ENCODE measurements at places on chromosomes 12 and 14. TPM values are rescaled to one million over a fixed set of nuclear protein-coding genes. Genes with fewer than 3 reads are reported as not detected.

- H3K27me3 ChIP-seq, result no peaks in the 10 kb centered on the region
- H3K27ac ChIP-seq, result no peak overlapping the region
- H3K4me3 ChIP-seq, result no peak overlapping the region
- no peaks in the 10 kb centered on the region for H3K4me1 ChIP-seq
Observed at GRCh38 chr14:80504781-80505180, 293.5 kb upstream of the DIO2 start.

DNA sequence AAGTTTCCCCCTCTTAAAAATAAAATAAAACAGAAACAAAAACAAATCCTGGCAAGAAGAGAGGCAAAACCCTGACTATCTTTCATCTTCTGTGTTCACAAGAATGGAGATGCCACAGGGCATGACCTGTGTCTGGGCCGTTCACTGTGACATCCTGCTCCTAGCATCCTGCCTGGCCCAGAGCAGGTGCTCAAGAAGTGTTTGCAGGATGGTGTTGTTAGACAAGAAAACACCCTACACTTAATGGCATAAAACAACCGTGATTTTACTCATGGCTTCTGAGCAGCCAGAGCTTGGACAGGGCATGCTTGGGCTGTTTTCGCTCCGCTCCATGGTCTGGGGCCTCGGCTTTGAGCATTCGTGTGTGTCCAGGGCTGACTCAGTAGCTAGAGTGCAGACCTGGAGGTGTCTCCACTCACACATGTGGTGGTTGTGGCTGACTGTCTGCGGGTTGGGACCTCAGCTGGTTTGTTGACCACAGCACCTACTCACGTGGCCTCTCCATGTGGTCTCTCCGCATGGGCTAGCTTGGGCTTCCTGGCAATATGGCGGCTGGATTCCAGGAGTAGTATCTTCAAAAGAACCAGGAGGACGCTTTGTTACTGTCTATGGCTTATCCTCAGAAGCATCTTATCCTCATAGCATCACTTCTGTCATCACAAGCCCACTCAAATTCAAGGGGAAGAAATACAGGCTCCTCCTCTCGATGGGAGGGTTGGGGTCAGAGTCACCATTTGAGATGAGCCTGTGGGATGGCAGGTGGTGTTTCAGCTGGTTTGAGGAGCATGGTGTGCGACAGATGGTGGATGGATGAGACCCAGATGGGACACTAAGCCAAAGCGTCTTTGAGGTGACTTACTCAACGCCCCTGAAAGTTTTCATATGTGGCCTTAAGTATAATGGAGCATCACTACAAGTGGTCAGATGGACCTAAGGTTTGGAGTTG lies 33.2 kb upstream of the FZD10 start:
- DNase-seq, result no peak
- no peaks in the 10 kb centered on the region for H3K27me3 ChIP-seq
- no peaks in the 10 kb centered on the region for H3K36me3 ChIP-seq
- no peak overlapping the region for H3K4me3 ChIP-seq

GRCh38 chr12:26748412-26748740 lies 84.6 kb downstream of the ITPR2 start:
- no peaks in the 10 kb centered on the region for H3K27me3 ChIP-seq
- H3K4me3 ChIP-seq, result no peak overlapping the region
- no peaks in the 10 kb centered on the region for H3K36me3 ChIP-seq
- peaks cover 1% of the 10 kb centered on the region for H3K4me1 ChIP-seq

DNA sequence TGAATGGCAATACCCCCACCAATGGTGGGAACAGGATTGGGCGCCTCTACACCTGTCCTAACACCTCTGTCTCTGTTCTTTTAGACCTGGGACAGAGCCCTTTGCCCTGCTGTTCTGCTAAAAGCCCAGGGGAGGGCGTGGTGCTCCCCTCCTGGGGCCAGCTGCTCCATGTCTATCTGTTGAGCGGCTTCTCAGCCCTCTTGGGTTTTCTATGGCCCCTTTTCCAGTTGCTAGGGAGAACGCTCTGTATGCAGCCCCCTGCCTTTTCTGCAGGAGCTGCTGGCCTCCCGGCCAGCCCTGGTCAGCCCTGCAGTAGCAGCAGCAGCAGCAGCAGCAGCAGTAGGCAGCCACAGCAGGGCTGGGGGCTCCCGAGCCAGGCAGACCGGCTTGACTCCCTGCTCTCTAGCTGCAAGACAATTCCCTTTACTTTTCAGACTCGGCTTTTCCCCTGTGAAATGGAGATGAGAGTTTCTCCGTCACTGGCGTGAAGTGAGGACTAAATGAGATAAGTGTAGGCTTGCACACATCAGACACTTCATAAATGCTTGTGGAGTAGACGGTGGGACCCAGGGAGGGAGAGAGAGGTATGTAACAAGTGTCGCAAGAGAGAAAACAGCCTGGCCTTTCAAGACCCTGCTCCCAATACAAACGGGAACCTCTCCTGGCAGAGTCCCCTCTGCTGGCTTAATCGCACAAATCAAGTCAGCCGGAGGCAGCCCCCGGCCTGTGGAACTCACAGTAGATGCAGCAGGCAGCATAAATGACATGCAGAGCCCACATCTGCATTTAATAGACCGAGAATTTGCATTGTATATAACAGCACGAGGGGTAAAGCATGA lies 1.0 kb downstream of the RTL1 start:
- no peaks in the 10 kb centered on the region for H3K27me3 ChIP-seq
- H3K4me1 ChIP-seq, result peaks cover 4% of the 10 kb centered on the region
- no peak for DNase-seq
- H3K4me3 ChIP-seq, result no peak overlapping the region
- H3K36me3 ChIP-seq, result no peaks in the 10 kb centered on the region

GRCh38 chr12:53612978-53613377 lies 13.2 kb downstream of the ATF7 start:
- no peak overlapping the region for H3K27ac ChIP-seq
- H3K27me3 ChIP-seq, result no peaks in the 10 kb centered on the region
- peaks cover 9% of the 10 kb centered on the region for H3K4me1 ChIP-seq
- DNase-seq, result no peak
- H3K4me3 ChIP-seq, result no peak overlapping the region

DNA sequence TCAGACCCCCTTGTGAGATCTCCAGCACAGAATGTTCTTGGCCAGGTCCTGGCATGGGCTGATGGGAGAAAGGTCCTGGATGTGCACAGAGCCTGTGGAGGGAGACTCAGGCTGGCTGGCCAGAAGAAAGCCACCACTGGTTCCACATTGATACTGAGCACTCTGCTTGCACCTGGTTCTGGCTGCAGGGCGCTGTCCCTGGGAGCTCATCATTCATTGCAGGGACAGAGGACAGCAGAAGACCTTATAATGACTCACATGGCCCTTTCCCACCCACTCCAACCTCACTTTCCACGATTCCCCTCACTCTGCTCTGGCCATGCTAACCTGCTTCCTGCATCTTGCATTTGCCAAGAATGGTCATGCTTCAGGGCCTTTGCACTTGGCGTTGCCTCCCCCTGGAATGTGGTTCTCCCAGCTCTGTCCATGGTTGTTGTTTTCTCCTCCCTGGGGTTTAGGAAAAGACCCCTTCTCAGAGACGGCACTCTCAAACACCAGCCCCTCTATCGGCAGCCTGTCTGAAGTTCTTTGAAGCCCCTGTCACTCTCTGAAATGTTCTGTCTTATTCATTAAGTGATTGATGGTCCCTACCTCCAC lies 10.3 kb downstream of the KRT7 start:
- H3K27ac ChIP-seq, result no peak overlapping the region
- H3K27me3 ChIP-seq, result no peaks in the 10 kb centered on the region
- no peak overlapping the region for H3K4me3 ChIP-seq
- no peaks in the 10 kb centered on the region for H3K36me3 ChIP-seq

DNA sequence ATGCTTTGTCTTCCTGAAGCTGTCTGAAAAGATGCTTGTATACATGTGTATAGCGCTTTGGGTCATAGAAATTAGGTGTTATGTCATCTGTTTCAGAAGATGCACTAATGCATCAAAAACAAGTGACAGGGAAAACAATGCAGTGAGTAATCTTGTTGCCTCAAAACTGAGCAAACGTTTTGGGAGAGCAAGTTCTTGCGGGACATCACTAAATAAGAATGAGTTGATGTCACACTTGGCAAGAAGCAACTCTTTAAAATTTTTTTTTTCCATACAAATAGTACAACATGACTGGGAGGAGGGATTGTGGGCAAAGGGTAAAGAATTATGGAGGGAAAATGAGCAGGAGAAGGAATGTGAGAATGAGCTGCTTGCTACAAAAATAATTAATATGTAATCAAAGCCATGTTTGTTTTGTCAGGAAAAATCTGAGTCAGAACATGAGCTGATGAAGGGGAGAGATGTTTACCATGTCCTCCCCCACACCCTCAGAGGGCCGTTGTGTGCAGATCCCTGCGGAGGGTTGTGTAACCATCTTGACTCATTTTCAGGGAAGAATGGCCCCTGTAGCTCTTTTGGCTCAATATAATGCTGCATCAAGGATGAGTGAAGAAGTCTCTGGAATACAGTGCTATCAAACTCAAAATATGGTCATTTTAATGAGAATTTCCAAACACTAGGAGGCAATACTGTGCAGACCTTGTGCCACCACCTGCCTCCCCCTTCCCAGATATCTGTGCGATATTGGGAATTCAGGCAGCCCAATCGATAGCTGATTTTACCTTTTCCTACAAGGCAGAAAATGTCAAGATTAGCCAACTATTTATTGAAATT lies 41.4 kb downstream of the BORCS5 start:
- H3K27me3 ChIP-seq, result no peaks in the 10 kb centered on the region
- H3K36me3 ChIP-seq, result no peaks in the 10 kb centered on the region
- DNase-seq, result peak; percentile 74
- no peaks in the 10 kb centered on the region for H3K4me1 ChIP-seq

- H3K27ac ChIP-seq, result no peak overlapping the region
- no peak overlapping the region for H3K4me3 ChIP-seq
- H3K27me3 ChIP-seq, result no peaks in the 10 kb centered on the region
- no peak for DNase-seq
- no peaks in the 10 kb centered on the region for H3K36me3 ChIP-seq
Observed at GRCh38 chr14:88030079-88030478, 25.1 kb downstream of the GPR65 start.

ERBB3 gene
- total RNA-seq, result 1.2 TPM

LRRK2 gene
- total RNA-seq, result 15.0 TPM

MIP gene
- 0.23 TPM for total RNA-seq

TSPAN8 gene
- total RNA-seq, result 55.4 TPM

FBXW8 gene
- 8.3 TPM for total RNA-seq

ADSS1 gene
- total RNA-seq, result 3.8 TPM

PRMT5 gene
- total RNA-seq, result 78.0 TPM

P2RX2 gene
- total RNA-seq, result 1.1 TPM
